Fibroblast of the conjunctiva (primary cell): ENCODE measurements at places on chromosomes 13 and 19.

- no peak for DNase-seq
These were observed 109.1 kb upstream of the PEG3 start for GRCh38 chr19:56949626-56950025.

DNA sequence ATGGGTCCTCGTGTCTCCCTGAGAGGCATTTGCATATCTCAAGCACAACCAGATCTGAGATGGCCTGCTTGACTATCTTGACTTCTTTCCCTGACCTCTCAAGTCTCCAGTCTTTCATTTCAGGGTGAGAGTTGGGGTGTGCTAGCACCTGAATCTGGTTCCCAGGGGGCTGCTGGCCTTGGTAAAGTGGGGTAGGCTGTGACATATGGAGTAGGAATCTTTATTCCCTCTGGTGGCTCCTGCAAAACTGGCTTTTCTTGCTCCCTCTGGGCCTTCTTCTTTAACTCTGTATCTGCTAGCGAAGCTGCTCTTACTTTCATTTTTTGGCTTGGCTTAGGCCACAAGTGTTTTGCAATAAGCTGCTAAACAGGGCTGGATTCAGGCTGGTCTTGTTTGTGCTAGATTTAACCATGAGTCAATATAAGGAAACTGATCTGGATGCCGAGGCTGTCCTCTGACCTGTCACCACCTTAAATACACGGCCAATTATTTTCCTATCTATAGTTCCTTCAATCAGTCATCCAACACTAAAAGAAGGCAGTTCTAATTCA, 42.3 kb downstream of the ZNF493 start:
- DNase-seq: no peak

DNA sequence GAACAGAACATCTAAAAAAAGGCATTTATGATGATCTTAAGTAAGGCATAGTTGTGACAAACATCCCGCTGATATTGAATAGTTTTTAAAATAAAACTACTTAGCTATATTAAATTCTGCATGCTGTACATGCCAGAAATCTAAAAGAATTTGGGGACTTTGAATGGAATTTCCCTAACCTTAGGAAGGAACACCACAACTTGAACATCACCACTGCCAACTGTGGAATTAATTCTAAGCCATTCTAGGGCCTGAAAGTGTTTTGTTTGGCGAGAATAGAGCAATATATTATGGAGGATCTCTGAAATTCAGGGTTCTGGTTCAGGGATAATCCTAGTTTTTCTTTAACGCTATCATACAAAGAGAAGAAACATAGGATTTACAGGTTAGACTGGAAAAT, 17.8 kb upstream of the LATS2 start:
- no peak for DNase-seq

GRCh38 chr19:45901912-45902650, at the start of gene MYPOP:
Gene MYPOP, minus strand, starts transcription at chr19:45902613. Its CDS starts 840 bp downstream, at chr19:45901773.
- DNase-seq: no peak

DNA sequence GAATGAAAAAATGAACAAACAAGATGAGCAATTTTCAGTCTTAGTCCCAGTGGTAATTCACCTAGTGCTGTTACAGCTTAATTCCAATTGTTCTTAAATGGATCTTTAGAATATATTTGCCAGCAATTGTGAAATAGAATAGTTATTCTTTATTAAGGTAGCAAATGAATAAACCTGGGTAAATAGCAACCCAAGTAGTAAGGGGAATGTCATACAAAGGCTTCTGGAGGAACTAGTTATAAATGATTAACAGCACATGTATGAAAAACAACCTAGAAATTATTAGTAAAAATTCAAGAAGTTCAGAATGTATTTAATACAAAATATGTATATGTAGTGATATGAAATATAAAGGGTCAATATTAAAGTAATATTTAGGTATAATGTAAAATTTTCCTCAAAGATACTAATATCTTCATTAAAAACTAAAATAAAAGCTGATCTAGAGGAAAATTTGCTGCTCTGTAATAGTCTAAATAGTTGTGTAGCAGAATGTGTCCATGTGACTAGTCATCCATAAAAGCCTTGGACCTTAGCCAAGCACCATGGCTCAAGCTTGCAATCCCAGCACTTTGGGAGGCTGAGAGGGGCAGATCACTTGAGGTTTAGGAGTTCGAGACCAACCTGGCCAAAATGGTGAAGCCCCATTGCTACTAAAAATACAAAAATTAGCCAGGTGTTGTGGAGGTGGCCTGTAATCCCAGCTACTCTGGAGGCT, 535.9 kb upstream of the ATXN8OS start:
- DNase-seq: no peak

DNA sequence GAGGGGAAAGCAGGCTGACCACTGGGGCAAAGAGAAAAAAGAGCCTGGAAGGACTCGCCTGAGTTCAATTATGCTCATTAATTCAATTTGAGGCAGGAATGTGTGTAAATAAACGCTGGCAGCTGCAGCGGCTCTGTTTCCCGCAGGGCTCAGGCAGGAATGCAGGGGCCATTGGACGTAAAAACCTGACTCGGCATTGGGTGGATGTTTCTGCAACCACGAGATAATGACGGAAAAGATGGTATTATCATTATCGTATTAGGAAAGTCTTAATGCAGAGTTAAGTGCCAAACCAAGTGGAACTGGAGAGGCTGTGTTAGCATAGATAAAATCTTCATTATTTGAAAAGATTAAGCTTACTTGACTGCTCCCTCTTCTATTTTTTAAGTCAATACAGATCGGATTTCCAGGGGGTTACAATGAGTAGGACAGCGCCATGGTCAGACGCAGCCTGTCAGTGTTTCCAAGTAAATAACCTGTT, 169.8 kb downstream of the SHISA2 start:
- DNase-seq: peak; percentile 34

GRCh38 chr19:9139609-9140158, 513 bp upstream of the ZNF317 start:
- DNase-seq: no peak

DNA sequence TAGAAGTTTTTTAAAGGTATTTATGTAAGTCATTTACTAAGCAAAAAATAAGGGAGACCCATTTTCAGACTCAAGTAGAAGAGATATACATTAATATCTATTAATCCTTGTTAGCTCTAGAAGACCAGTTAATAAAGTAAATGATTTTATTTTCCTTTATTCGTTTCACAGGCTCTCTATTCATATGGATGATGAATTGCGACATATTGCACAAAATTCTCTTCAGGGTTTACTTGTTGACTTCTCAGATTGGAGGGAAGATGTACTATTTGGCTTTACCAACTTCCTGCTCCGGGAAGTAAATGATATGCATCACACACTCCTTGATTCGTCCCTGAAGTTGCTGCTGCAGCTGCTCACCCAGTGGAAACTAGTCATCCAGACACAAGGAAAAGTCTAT, 139.3 kb downstream of the FRY start:
- DNase-seq: no peak

GRCh38 chr19:13995878-13996765, 10.0 kb downstream of the RFX1 start:
- DNase-seq: no peak

GRCh38 chr13:27298849-27299248, 28.2 kb downstream of the RASL11A start:
- no peak for DNase-seq

DNA sequence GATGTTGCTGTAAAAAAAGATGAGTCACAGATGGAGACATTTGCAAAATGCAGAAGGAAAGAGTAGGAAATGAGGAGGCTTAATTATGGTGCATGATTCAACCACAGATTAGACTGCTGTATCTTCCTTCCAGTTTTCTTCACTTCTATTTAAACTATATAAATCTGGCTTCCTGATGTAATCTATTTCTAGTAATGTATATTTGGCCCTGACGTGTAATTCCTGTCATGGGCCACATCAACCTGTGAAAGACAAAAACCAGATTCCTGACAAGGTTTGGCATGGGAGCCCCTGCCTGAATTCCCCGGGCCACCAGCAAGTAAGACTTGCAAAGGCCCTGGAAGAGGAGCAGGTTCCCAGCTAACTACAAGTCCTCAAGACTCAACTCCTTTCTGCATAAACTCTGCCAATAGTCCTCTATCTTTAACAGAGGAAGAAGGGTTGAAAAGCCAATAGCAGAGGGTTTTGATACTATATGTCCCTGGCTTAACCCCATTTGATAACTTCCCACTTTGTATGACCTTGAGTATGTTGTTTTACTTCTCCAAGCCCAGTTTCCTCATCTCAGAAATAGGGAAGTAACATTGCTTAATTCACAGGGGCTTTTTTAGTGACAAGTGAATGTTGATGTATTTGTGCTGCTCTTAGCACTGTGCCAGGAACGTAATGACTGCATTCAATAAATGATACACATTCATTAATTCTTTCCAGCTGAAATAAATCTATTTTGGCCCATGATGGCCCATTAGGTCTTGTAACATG, 172.7 kb downstream of the SPRY2 start:
- no peak for DNase-seq

GRCh38 chr13:36839981-36840380, 21.0 kb downstream of the RFXAP start:
- no peak for DNase-seq

DNA sequence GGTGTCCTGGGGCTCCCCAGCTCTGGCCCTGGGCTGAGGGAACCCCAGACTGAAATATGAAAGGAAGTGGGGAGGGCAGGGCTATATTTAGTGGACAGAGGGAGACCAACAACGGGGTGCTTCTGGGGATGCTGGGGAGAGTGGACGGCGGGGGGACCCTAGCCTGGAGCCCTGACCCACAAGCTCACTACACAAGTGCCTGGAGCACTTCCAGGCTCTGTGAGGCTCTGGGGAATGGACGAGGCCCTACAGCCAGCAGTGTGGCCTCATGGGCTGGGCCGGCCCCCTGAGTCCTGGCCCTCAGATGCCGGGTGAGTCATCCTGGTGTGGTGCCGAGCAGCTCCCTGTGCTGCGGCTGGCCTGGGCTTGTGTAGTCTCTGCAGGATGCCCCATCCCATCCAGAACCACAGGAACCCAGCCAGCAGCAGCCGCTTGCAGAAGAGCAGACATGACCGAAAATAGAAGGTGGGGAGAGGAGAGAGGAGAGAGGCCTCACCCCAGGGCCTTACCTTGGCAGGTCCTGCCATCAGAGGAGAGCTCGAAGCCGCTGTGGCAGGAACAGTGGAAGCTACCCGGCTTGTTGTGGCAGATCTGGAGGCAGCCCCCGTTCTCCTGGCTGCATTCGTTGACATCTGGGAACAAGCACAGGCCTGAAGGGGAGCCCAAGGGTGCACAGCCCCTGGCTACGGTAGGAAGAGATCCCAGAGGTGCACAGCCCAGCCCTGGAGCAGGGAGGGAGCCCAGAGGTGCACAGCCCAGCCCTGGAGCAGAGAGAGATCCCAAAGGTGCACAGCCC, 26.1 kb downstream of the GAS6 start:
- peak; percentile 97 for DNase-seq

GRCh38 chr13:40553356-40553755, 113.1 kb downstream of the FOXO1 start:
- no peak for DNase-seq

DNA sequence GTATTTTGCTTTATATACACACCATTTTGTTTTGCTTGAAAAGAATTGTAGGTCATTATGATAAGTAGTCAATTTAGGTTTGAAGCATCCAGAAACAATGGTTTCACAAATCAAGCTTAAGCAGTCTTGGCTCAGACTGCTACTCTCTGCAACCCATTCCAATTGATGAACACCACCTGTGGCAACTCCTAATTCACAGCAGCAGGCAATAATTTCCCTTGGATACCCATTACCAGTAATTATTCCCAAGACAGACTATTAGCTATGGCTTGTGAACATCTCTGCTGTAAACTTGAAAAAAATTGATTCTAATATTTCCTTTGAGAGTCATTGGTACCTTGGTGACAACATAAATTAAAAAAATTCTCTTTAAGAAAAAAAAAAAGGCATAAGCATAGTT, 299.3 kb upstream of the SLITRK6 start:
- no peak for DNase-seq

DNA sequence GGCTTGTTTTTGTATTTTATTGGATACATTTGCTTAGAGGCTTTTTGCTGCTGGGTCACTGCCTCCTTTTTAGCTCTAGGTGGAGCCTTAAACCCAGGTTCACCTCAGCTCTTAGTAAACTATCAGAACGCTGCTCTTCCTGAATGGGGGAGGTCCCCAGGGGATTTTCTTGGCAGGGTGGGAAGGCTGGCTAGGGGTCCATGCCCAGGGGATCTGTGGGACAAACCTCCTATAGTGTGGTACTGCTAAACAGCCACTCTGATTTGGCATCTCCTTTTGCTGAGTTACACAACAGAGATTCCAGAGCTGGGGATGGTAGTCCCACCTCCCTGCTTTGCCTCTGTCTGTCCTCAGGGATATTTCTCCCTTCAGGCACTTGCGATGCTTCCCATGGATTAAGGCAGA, 204.9 kb downstream of the ZIC5 start:
- no peak for DNase-seq
